Activated T-cell treated with anti-CD3 and anti-CD28 coated beads for 4 hours (primary cell): ENCODE measurements at places on chromosomes 12 and 14.

DNA sequence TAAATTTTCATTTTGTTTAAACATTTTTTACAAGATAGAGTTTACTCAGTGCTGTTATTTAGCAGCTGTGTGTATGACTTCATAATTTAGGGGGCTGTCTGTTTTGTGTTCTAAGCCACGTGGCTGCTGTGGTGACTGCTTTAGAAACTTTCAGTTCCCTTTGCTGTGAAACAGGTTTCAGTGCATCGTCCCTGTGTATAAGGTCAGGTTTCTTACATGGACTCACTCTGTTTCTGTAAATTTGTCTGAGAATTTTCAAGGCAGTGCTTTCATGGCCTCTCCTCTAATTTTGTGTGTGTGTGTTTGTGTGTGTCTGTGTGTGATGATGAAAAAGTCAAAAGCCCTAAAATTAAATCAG, 32.4 kb downstream of the BICD1 start:
- DNase-seq, result no peak

GRCh38 chr14:80768646-80769045, 172.9 kb downstream of the CEP128 start:
- no peak for DNase-seq

GRCh38 chr12:48334808-48335207, 15.9 kb downstream of the ZNF641 start:
- no peak for DNase-seq

DNA sequence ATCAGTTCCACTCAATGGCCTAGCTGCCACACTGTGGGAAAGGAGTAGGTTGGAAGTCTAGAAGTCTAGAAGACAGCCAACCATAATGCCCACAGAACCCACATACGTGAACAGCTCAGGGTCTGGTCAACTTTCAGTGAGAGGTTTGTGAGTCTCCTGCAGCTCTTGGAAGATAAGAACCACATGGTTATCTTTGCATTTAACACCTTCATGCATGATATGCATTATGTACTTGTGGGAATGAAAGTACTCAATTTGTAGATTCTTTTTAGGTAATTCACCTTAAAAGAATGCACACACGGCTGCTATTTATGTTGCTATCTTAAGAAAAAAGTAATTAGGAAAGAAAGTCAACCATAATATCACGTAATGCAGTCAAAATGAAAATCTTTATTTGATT, 126.7 kb downstream of the ESRRB start:
- no peak for DNase-seq

DNA sequence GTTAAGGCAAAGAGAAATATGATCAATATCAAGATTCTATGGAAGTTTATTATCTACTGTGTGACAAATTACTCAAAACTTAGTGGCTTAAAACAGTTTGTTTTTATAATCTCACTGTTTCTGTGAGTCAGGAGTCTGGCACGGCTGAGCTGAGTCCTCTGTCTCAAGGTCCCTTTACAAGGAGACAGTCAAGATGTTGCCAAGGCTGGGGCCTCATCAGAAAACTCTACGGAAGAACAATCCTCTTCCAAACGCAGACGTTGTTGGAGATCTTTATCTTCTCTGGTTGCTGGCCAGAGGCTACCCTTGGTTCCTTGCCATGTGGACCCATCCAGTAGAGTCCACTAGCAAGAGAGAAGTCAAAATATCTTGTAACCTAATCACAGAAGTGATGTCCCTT, 100.6 kb upstream of the CCND2 start:
- no peak for DNase-seq

DNA sequence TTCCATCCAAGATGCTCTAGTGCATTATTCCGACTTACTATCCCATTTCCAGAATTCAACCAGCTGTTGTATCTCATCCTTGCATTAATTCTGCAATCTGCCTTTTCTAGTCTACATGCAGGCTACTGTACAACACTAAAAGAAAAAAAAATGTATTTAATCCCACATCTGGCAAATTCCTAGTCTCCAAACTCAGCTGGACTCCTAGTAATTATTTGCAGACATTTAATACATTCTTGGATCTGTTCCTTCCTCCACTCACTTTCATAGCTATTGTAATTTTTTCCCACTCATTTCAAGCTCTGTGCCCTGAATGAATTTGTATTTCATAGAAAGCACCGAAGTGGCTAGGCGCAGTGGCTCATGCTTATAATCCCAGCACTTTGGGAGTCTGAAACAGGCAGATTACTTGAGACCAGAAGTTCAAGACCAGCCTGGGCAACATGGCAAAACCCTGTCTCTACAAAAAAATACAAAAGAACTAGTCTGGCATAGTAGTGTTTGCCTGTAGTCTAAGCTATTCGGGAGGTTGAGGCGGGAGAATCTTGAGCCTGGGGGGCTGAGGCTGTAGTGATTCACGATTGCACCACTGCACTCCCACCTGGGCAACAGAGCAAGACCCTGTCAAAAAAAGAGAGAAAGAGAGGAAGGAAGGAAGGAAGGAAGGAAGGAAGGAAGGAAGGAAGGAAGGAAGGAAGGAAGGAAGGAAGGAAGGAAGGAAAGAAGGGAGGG, 39.5 kb upstream of the YAF2 start:
- no peak for DNase-seq

DNA sequence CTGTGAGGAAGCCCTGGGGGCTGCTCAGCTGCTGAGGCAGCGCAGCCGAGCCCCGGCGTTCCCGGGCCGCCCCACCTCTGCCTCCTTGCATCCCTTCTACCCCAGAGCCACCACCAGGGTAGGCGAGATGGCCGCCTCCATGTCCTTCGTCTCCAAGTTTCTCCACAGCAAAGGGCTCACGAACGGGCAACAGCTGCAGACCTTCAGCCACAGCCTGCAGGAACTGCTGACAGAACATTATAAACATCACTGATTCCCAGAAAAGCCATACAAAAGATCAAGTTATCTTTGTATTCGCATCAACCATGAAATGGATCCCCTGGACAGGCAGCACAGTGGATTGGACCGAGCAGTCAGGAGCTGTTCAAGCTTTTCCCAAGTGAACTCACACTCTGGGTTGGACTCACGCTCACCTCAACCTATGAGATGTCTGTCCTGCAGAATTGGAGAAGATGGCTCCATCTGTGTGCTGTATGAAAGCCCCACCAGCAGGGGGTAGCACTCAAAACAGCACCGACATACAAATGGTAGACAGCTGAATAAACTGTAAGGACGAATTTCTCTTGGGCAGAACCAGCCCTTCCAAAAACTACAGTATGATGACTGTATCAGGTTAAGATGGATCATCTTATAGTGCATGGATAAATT, 19.4 kb upstream of the A2M start:
- no peak for DNase-seq

DNA sequence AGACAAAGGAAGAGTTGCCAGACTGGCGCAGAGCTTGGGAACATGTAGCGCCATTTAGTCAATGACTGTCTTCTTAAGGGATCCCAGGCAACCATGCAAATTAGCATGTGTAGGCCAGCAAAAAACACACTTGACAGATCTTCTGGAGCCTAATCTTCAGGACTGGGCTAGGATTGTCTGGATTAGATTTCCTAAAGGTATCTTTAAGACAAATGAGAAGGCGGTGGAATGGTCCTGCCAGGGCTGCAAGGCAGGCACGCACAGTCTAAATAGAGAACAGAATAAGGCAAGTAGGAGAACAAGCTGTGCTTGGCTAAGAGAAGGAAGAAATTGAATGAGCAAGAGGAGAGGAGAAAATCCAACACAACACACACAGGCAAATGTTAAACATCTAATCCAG, 80.0 kb downstream of the CIT start:
- DNase-seq, result no peak

GRCh38 chr12:124303579-124304313, 8.9 kb downstream of the RFLNA start:
- no peak for DNase-seq

GRCh38 chr14:94317259-94317658, 5.9 kb downstream of the SERPINA6 start:
- DNase-seq, result no peak
